CD14-positive monocyte (primary cell): ENCODE measurements at places on chromosomes 2 and 18.

DNA sequence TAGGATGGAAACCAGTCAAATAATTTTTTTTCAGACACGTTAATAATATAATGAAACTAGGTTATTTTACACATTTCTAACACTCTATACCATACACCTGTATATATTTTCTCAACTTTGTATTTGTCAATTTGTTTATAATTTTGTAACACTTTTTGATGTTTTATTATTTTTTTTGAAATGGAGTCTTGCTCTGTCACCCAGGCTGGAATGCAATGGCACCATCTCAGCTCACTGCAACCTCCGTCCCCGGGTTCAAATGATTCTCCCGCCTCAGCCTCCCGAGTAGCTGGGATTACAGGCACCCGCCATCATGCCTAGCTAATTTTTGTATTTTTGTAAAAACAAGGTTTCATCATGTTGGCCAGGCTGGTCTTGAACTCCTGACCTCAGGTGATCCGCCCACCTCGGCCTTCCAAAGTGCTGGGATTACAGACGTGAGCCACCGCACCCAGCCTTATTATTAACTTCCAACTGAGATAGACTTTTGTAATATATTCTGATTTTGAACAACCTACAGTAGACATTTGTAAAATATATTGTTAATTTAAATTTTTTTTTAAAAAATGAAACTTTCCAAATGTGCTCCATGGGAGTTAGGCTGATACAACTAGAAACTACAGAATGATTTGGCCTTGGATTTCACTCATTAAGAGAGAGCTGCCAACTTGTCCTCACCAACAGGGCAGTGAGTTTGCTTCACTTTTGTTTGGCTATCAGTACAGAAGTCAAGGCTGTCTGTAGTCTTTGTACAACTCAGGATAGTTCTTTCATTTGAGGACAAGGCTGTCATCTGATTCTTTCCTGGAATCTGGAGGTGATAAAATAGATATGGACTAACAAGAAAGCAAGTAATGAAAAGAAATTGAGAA, 33.9 kb upstream of the COBLL1 start:
- DNase-seq: no peak

- DNase-seq: no peak
Observed at GRCh38 chr2:203654826-203655225, 51.6 kb upstream of the CD28 start.

GRCh38 chr18:70672581-70672980, 383.7 kb downstream of the SOCS6 start:
- no peak for DNase-seq

DNA sequence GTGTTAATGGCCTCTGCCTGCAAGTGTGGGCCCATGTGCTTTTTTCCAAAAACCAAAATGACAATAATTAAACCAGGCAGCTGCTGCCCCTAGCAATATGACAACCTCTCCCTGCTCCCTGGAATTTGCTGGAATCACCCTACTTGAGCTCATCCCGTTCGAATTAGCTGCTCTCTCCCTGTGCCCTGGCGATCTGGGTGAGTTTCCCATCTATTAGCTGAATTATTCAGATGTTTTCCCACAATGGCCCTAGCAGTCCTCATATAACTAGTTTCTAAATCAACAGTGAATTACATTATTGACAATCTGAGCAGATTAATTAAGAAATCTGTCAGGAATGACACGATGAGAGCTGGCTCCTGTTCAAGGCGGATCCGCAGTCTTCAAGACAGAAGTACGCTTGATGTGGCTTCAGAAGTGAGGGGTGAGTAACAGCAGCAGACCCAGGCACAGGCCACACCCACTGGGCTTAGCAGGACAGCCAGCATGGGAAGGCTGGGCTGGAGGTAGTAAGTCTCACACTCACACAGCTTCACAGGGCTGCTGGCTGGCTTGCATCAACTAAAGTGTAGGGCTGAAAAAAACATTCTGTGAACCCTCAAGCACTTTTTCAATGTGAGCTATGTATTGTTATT, 366.2 kb upstream of the ID2 start:
- peak; percentile 91 for DNase-seq

DNA sequence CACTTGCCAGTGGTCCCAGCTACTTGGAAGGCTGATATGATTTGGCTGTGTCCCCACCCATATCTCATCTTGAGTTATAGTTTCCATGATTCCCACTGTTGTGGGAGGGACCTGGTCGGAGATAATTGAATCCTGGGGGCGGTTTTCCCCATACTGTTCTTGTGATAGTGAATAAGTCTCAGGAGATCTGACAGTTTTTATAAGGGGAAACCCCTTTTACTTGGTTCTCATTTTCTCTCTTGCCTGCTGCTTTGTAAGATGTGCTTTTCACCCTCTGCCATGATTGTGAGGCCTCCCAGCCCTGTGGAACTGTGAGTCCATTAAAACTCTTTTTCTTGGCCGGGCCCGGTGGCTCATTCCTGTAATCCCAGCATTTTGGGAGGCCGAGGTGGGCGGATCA, 265.4 kb upstream of the SPOPL start:
- DNase-seq: no peak

DNA sequence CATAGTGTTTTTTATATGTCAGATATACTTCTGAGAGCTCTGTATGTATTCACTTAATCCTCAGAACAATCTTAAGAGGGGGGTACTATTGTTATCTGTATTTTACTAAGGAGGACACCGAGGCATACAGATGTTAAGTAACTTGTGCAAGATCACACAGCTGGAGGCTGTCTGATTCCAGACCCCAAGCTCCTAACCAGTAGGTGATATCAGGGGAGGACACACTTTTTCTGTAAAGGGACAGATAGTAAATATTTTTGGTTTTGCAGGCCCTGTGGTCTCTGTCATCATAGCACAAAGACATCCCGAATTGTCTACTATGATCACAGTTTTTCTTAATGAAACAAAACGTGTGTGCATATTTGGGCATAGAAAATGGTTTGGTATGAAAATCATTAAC, 143.7 kb downstream of the LAMA3 start:
- DNase-seq: no peak

GRCh38 chr2:5942204-5942603, 250.0 kb downstream of the SOX11 start:
- no peak for DNase-seq

DNA sequence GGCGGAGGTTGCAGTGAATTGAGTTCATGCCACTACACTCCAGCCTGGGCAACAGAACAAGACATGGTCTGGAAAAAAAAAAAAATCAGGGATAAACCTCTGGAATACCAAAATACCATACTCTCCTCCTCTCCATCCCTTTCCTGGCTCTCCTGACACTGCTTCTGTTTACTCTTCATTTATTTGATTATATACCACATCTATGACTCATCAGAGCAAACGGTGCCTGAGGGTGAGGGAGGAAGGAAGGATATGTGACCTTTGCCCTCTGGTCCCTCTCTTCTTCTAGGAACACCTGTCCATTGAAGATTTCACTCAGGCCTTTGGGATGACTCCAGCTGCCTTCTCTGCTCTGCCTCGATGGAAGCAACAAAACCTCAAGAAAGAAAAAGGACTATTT, 30.0 kb downstream of the VIL1 start:
- DNase-seq: no peak

DNA sequence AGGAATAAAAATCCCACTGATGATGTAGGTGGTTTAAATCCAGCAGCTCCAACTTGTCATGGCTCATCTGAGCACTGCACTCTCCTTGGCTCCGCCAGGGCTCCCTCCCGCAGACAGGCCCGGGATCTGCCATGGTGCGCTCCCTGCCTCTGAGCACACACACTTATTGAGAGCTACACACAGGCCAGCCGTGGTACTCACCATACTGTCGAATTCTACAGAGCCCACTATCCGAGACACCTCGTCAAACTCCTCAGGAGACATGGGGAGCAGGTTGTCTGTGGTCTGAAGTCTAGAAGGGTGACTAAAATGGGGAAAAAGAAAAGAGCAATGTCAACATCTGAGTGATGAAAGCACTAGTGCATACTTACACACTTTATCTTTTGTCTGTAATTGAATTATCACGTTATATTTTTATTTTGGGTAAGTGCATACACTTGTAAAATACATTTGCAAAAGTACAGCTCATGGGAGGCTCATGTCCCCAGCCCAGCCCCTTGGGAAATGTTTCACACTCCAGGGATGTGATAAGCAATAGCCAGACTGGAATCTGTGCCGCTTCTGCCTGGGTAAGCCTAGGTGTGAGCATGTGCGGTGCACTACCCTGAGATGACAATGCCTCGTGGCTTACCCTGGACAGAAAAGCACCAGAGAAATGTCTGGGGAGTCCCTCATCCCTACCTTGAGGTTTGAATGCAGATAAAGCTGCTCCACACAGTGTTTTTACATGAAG, 39.2 kb downstream of the STAT1 start:
- DNase-seq: no peak
